Stimulated activated CD4-positive, alpha-beta T cell treated with anti-CD3 and anti-CD28 coated beads, Interleukin-1b, Interleukin-23, amount 100 ng/mL, for 24 hours (primary cell): ENCODE measurements at places on chromosomes 5 and 9.

- no peak for DNase-seq
Measured at GRCh38 chr5:168426007-168426863, 60.0 kb upstream of the RARS1 start.

DNA sequence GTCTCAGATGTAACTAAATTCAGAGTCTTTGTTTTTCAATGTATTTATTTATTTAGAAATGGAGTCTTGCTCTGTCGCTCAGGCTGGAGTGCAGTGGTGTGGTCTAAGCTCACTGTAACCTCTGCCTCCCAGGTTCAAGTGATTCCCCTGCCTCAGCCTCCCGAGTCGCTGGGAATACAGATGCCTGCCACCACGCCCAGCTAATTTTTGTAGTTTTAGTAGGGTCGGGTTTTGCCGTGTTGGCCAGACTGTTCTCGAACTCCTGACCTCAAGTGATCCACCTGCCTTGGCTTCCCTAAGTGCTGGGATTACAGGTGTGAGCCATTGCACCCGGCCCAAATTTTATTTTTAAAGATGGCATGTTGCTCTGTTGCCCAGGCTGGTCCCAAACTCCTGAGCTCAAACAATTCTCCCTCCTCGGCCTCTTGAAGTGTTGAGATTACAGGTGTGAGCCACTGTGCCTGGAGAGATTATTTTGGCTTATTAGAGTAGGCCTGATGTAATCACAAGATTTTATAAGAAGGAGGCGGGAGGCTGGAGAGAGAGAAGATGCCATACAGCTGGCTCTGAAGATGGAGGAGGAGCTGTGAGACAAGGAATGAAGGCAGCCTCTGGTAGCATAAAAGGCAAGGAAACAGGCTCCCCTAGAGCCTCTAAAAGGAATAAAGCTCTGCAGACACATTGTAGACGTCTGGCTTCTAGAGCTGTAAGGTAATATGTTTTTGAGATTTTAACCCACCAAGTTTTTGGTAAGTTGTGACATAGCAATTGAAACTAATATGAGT lies 12.9 kb upstream of the KLF9 start:
- no peak for DNase-seq

DNA sequence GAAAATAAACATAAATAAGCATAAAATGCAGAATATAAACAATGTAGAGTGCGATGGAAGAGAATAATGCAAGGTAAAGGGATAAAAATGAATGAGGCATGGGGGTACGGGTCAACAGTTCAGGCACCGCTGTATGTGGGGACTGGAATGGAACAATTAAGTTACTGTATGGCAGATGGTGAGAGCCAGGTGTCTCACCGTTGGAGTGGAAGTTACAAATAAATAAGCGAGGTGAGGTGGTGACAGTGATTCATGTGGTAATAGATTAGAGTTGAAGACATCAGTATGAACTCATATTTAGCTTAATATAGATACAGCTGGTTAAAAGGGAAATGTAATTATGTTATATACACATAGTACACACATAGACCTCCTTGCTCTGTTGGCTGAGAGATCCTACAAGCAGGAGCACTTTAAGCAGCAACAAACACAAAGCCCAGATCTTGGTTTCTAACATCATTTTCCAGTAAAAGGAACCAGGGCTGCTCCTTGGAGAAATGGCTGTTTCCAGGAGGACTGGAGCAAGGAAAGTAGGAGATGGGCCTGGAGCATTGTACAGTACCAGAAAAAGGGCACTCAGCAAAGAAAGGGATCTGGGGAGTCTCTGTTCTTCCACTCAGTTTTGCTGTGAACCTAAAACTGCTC lies 2.4 kb upstream of the OMD start:
- no peak for DNase-seq

- peak; percentile 34 for DNase-seq
Measured at GRCh38 chr5:160021831-160022446, 13.0 kb downstream of the TTC1 start.

DNA sequence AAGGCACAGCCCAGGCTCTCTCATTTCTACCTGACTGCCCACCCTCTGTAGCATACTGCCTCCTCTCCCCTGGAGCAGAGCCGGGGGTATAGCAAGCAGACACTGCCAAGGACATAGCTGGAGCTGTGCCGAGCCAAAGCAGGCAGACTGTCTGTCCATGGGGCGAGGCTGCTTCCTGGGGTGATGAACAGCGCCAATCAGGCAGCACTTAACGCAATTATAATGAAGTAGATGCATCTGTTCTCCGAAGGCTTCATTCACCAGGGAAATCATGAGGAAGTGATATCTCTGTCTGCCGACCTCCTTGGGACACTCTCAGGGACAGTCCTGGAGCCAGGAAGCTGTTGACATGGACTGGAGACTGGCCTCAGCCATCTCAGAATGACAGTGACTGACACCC lies 230.7 kb downstream of the ASTN2 start:
- no peak for DNase-seq

- no peak for DNase-seq
Measured at GRCh38 chr5:150651924-150652671, 9.0 kb upstream of the MYOZ3 start.

DNA sequence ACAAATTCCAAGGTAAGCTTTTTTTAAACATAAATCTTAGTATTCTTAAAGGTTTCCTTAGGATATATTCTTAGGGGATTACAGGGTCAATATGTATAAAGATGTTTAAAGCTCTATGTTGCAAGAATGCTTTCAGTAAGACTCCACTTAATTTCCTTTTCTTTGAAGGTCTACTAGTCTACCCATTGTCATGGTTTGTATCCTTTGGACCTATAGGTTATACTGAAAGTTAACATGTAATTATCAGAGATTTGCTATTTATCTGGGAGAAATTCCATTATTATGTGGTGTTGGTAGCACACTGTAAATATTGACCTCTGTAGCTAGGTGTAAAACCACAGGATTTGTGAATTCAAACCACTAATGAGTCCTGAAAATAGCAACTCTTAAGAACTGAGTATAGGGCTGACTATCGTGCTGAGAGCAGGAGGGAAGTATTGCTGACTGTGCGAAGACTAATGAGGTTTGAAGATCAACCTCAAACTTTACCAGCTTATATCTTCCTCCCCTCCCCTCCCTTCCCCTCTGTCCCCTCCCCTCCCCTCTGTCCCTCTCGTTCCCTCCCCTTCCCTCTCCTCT lies 85.6 kb downstream of the GADD45G start:
- DNase-seq: no peak

DNA sequence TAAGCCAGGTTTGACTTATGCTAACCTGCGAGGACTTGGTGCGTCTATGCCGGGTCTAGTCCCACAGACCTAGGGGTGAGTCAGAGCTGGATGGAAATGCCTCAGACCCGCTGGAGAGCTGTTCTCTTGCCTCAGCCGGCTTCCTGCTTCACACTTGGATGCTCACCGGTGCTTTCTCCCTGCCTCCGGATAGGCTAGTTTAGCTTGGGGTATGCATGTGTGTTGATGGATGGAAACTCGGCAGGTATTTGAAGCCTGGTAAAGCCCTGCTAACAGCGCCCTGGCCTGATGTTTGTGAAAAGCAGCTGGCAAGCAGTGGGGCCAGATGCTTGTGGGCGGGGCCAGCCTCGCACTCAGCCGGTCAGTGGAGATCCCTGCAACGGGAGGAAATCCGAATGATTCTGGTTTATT lies 29.3 kb downstream of the PRRC2B start:
- DNase-seq: no peak

DNA sequence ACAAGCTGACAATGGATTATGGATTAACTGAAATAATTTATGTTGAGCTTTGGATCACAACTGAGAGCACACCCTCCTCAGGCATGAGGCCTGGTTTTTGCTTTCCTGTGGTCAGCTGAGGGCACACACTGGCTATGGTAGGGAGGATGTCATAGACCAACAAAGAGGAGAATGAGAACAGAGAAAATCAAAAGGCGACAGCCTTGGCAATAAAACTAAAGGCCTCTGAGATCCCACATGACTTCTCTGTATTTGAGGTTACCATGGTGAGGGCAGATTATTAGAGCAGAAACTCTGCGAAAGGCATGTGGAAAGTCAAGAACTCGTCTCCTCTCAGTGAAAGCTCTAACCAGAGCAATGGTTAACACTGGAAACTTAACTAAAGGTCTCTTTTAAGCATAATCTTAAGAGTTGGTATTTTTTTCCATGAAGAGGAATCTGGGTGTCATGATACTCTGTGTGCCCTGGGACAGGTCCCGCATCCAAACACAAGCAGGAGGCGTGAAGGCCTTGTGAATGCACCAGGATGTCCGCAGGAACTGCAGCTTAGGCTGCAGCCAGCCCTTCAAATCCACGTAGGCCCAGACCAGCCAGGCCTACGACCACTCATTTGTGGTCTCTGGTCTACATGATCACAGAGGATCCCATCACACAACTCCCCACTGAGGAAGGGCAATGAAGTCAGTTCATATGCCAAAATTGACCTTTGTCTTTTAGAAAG lies 12.4 kb upstream of the MEIKIN start:
- DNase-seq: no peak

GRCh38 chr5:135372654-135373381 lies 26.2 kb downstream of the MACROH2A1 start:
- DNase-seq: no peak

GRCh38 chr5:140639148-140639981 lies at the start of gene TMCO6:
Gene TMCO6 (plus strand): TSS chr5:140639451. CDS start chr5:140639528, 77 bp downstream.
- DNase-seq: peak; percentile 96

DNA sequence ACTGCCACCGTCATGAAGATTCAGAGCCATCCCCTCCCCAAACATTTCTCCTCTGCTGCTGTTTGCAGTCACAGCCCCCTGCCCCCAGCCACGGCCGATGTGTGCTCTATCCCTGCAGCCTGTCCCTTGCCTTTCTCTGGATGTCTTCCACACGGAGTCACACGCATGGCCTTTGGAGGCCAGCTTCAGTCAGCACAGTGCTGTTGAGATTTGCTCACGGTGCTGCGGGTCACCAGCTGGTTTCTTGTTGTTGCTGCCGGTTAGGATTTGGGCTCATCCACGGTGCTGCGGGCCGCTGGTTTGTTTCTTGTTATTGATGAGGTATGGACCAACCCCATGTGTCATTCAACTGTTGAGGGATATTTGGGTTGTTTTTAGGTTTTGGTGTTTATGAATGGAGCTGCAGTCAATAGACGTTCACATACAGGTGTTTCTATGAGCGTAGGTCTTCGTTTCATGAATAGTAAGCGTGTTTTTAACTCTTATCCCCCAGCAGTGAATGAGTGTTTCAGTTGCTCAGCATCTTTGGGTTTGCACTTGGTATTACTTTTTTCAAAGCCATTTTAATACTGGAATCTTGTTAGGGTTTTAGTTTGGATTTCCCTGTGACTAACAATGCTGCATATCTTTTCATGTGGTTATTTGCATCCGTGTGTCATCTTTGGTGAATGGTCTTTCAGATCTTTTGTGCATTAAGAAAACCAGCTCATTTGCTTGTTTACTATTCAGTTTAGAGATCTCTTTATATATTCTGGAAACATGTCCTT lies 57.6 kb downstream of the AHRR start:
- no peak for DNase-seq

DNA sequence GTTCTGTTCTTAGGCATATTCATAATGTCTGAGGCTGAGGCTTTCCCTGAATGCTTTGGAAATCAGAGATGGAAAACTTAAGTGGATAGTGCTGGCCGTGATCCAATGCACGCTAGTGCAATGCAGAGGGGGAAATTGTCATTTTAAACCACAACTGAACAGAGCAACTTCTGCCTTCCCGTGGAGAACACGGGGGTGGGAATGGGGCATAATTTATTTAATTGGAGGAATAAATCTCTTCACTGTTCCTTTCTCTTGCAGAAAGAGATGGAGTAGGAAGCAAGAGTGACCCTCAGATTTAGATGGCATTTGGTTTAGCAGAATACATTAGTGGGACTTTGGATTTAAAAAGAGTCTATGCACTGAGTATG lies 22.9 kb upstream of the NREP start:
- DNase-seq: no peak

DNA sequence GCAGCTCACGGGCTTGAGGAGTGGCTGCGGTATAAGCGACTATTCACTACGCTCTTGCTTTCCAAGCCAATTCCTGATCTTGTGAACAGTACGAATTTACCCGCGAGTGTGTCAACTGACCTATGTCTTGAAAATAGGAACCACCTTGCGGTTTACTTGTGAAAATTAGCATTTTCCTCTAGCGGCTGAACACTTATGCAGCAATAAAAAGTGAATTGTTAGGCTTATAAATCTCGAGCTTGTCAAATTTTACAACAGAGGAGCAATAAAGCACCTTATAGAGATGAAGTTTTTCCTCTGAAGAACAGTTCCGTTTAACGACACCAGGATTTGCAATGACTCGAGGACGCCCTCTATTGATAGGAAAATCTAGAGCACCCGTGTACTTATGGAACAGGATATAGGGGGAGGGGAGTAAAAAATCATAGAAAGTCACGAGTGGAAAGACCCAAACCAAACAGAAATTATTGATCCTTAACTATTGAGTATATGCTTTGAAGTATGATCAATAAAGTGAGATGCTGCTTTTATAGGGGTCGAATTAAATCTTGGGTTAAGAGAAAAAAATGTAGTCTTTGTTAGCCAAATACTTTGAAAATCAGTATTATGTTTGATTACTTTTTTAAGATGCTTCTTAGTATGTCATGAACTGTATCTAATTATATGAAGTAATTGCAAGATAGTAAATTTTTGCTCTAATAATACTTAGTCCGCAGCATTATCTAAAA lies 1.9 kb upstream of the RGMB start:
- DNase-seq: no peak

DNA sequence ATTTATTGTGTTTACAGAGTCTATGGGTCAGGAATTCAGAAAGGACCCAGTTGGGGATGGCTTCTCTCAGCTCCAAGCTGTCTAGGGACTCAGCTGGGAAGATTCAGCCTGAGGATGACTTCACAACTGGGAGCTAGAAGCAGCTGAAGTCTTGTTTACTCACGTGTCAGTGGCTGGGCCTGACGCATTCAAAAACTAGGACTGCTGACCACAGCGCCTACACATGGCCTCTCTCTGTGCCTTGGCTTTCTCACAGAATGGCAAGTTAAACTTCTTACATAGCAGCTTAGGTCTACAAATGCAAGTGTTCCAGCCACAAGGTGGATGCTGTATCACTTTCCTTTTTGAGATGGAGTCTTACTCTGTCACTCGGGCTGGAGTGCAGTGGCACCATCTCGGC lies 16.3 kb upstream of the PPP2CA start:
- DNase-seq: no peak

- no peak for DNase-seq
Measured at GRCh38 chr5:2536632-2537377, 214.7 kb downstream of the IRX2 start.

- DNase-seq: no peak
Measured at GRCh38 chr5:75203604-75204003, 33.1 kb downstream of the ANKRD31 start.

DNA sequence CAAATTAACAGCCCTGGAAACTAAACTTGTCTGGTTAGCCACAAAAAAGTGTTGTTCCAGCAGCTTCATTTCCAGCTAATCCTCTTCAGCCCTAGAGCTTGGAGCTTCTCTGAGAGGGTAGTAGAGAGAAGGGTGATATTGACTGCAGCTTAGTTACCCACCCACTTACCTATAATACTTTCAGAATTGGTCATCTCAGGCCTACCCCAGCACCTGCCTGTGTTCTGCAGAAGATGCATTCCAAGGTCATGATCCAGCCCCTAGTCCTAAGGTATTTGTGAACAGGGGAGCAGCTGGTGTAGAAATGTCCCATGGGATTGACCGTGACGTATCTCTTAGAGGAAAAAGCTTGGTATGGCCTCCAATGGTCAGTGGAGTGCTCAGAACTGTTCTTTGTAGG lies 289.0 kb downstream of the NR3C1 start:
- no peak for DNase-seq

- DNase-seq: no peak
Measured at GRCh38 chr5:53678981-53679660, 118.7 kb downstream of the NDUFS4 start.

- DNase-seq: no peak
Measured at GRCh38 chr9:76691517-76692313, 72.5 kb upstream of the PCA3 start.

- no peak for DNase-seq
Measured at GRCh38 chr5:53303105-53303504, 177.3 kb upstream of the FST start.
